ENCODE measurements at places on chromosomes 13 and 19.

- no peak for DNase-seq
Observed at GRCh38 chr13:46605825-46606554, 53.0 kb downstream of the LRCH1 start.

DNA sequence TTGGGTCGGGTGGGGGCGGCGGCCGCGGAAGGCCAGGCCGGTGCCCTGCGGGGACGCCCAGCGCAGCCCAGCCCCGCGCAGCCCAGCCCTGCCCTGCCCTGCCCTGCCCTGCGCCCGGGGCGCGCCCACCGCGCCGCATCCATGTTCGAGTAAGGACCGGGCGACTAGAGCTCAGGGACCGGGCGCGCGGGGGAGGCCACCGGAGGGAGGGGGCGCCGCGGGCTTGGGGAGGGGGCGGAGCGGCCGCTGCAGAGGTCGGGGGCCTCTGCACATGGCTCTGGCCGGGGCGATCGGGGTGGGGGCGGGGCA lies 169 bp downstream of the GRAMD1A start:
- DNase-seq: no peak

DNA sequence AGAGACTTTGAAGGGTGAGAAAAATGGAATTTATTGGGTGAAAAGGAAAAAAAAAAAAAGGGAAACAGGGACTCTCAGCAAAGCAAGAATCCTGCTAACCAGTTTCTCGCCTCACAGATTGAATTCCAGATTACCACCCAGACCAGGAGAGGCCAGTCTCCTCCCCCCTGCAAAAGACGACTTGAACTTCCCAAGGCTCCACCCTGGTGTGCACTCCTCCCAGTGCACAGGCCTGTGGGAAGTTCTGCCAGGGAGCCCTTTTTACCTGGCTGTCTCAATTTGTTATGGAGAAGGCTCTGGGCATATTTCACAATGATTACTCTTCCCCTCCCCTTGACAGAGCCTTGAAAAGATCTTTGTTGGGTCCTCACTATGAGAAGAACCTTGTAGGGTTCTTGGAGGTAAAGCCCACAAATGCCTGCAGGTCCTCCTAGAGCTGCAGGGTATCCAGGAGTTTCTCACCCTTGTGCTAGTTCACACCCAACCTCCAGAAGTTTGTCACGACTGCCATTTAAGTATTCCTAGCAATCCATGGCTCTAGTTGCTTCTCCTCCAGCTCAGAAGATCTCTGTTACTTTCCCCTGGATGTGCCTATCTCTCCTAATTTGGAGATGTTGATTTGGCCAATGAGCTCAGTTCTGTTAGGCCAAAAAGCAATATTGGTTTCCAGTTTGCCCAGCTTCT lies 229.8 kb upstream of the TMTC4 start:
- no peak for DNase-seq

- DNase-seq: no peak
Observed at GRCh38 chr19:38735257-38735686, 9.0 kb downstream of the CAPN12 start.

DNA sequence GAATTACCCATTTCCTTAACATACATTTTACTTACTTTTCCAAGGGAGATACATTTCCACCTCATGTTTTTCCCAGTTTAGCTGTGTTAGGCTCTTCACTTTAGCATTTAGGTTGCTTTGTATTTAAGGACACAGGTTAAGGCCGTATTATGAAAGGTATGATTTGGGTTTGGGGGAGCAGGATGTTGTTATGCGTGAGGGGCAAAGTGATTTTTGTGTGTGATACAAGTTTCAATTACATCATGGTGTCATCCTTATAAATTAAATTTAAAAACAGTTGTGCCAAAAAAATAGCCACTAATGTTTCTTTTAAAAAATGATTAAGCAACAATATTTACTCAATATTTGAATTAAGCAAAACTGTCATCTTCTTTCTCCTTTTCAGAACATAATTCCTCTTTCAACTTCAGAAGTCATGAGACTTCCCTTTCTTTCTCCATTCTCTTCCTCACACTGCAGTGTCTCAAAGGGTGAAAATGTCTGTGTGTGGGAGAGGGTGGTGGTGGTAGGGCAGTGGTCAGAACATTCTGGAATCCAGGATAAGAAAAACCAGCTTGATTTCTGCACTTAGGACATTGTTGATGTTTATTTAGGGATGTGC lies 126.2 kb downstream of the KCNRG start:
- no peak for DNase-seq

- peak; percentile 10 for DNase-seq
Observed at GRCh38 chr13:44576351-44577235, 463 bp upstream of the TSC22D1 start.
